ENCODE measurements at places on chromosomes 11 and 22.
A peak's percentile ranks its signal among the peaks of the same experiment; 100 is the strongest.

DNA sequence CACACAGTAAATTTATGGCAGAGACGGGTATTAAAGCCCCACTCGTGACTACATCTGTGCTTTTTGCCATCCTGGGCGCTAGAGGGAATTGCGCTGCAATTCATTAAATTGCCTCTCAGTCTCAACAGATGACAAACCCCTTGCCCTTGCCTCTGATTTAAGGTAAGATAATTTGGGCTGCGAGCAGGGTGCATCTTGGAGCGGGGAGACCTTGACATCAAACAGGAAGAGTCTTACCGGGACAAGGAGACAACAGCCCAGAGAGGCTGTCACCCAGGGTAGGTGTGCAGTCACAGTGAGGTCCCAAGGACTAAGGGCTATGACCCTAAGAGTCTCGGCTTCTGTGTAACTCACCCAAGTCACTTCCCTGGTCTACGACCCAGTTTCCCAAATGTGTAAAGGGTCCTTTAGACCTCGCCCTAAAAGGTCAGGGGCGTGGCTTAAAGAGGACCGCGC lies 449 bp upstream of the TOM1 start:
- no peak for DNase-seq

DNA sequence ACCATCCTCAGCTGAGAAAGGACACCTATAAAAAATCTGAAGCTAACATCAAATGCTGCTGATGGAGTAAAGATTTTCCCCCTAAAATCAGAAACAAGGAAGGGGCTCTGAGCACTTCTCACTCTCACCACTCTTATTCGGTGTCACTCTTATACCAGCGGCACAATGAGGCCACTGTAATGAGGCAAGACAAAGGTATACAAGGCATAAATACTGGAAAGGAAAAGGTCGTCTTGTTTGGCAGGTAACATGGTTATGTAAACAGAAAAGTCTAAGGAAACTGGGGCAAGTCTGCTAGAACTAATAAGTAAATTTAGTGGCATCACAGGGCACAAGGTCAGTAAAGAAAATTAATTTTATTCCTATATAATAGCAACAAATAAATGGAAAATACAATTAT lies 8.1 kb upstream of the MOB2 start:
- DNase-seq: no peak

DNA sequence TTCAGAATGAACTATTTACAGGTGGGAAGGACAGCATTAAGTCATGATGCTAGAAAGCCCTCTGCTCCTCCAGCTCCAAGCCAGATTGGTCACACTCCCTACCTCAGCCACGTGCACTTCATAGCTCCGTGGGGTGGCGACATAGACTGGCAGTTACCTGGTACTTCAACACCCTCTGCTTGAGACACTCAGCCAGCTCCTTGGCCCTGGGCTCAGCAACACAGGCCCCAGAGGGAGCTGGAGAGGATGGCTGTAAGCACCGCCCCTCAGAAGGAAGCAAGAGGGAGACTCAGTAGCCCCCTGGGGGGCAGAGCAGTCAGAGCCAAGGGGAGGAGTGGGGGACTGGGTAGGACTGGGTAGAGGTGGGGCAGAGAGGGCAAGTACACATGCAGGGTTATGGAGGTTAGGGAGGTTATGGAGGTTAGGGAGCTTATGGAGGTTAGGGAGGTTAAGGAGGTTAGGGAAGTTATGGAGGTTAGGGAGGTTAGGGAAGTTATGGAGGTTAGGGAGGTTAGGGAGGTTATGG lies 102.1 kb upstream of the BID start:
- DNase-seq: no peak

- peak; percentile 99 for DNase-seq
Measured at GRCh38 chr22:38802671-38803121, 8.8 kb upstream of the DNAL4 start.

- no peak for DNase-seq
Measured at GRCh38 chr11:72665911-72666472, 8.2 kb downstream of the PDE2A start.

GRCh38 chr11:119797123-119797611 lies 68.2 kb upstream of the NECTIN1 start:
- DNase-seq: no peak

DNA sequence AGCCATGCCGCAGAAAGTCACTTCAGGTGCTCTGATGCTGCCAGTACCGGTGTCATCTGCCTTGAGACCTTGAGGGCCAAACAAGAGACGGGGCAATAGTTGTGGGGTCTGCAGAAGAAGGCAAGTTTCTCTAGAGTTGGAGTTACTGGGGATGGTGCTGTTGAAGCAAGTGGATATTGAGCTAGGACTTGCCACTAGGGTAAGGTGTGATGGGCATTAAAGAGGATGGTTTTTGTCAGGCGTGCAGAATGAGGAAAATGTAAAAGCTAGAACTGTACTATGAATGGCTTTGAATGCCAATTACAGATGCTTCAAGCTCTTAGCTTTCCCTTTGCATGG lies 61.6 kb downstream of the TNRC6B start:
- no peak for DNase-seq

- no peak for DNase-seq
Measured at GRCh38 chr11:39461066-39461465, 1998.4 kb downstream of the LRRC4C start.

DNA sequence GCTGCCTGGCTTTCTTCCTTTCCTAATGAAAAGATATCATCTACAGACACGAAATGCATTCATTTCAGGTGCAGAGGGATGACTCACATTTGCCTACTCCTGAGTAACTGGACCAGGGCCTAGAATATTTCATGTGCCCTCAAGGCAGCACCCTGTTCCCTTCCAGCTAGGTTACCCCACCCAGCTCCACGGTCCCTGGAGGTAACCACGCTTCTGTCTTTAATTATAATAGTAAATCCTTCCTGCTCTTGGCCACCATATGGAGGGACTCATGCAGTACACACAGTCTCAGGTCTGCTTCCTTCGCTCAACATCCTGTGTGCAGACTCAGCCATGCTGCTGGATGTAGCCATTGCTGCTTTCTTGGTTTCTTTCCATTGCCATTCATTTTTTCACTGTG lies 22.3 kb downstream of the DHCR7 start:
- DNase-seq: no peak

GRCh38 chr22:27223317-27224177 lies 566.2 kb downstream of the MIAT start:
- no peak for DNase-seq

DNA sequence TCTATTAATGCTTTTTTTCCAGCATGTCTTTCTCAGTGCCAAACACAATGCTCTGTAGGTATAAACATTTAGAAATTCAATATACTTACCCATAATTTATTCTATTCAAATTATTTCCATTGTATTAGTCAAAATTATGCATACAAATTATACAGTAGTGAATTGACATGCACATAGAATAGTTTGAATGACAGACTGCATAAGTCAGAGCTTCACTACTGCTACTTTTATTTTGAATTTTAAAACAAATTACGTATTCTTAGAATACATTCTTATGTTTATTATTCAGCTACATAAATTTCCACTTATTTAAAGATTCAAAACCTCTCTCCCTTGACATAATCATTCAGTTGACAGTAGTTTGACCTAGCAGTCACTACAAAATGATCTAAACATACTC lies 808.0 kb upstream of the CCDC179 start:
- DNase-seq: no peak

- DNase-seq: no peak
Measured at GRCh38 chr11:28981381-28981780, 873.2 kb downstream of the METTL15 start.

DNA sequence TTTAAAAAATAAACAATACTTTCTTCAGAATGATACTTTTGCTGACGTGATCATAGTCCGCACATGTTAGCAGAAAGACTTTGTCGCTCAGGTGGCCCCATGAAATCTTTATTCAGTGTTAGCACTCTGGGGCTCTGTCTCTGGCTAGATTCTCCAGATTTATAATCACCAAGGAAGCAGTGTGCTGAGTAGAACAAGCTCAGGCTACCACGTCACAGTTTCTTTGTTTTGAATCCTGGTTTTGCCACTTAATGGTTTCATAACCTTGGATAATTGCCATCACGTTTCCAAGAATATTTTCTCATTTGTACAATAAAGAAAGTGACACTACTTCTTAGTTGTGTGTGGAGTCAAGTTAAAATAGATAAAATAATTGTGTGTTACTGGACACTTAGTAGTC lies 3.9 kb upstream of the MUC15 start:
- DNase-seq: no peak

- DNase-seq: no peak
Measured at GRCh38 chr11:64241241-64241490, 271 bp downstream of the FKBP2 start.

- no peak for DNase-seq
Measured at GRCh38 chr22:32409977-32410376, 2.1 kb downstream of the RTCB start.

DNA sequence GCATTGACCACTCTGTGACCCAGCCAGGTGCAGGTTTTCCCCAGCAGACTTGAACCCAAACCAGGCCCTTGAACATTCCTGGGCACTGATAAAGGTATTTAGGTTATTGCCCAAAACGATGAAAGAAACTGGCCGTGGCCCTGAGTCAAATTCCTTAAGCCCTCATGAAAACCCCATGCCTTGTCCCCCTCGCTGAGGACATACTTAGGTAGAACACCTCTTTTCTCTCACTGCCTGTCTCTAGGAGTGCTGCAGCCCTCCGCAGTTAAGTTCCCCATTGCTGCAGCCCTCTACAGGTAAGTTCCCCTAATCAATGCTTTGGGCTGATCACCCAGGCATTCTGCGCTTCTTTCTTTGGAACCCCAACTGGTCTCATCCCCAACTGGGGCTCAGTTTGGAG lies 961.6 kb downstream of the TBC1D22A start:
- no peak for DNase-seq

- no peak for DNase-seq
Measured at GRCh38 chr11:77959434-77959833, 35.0 kb downstream of the INTS4 start.

GRCh38 chr22:46256358-46256958 lies 6.4 kb upstream of the CDPF1 start:
- DNase-seq: no peak

GRCh38 chr11:125258291-125259032 lies 93.9 kb downstream of the PKNOX2 start:
- peak; percentile 12 for DNase-seq

DNA sequence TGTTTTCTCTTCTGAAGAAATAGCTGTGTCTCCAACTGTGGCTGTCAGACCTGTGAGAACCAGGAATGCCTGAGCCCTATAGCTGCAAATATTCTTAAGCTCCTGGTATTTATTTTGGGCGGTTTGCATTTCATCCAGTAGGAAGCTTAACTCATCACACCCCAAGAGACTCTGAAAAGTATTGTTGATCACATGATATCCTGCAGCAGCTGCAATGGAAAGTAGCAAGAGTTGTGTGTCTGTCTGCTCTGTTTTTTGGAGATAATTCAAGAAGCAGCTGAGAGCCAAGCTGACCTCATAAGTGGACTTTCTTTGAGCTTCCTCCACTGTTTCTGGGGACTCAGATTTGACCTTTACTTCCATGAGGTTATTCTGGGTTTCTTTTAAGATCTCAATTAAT lies 36.4 kb upstream of the MRPL17 start:
- no peak for DNase-seq

- no peak for DNase-seq
Measured at GRCh38 chr11:7548659-7549274, 35.0 kb downstream of the PPFIBP2 start.

GRCh38 chr11:10784232-10785145 lies 24.2 kb downstream of the EIF4G2 start:
- no peak for DNase-seq

DNA sequence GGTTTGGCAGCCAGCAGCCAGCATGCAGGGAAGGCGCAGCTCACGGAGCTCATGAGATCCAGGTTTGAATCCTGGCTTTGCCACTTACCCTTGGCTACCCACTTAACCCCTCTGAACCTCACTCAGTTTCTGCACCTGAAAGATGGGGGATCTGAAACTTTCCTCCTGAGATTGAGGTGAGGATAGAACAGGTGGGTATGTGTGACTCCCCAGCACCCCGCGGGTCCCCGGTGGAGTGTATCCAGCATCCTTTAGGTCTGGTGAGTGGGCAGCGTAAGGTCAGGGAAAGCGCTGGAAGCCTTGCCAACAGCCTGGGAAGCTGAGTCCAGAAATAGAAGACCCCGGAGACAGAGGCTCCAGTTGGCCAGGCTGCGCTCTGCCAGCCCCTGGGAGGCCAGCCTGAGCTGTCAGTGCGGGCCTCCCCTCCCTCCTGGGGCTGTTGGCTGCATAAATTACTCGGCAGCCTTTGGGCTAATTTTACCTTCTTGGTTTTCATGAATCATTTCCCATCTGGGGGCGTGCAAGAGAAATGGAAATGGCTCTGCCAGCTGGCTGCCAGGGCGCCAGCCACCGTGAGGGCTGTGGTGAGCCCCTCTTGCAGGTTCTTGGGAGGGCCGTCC lies 17.6 kb downstream of the PRDM11 start:
- no peak for DNase-seq

DNA sequence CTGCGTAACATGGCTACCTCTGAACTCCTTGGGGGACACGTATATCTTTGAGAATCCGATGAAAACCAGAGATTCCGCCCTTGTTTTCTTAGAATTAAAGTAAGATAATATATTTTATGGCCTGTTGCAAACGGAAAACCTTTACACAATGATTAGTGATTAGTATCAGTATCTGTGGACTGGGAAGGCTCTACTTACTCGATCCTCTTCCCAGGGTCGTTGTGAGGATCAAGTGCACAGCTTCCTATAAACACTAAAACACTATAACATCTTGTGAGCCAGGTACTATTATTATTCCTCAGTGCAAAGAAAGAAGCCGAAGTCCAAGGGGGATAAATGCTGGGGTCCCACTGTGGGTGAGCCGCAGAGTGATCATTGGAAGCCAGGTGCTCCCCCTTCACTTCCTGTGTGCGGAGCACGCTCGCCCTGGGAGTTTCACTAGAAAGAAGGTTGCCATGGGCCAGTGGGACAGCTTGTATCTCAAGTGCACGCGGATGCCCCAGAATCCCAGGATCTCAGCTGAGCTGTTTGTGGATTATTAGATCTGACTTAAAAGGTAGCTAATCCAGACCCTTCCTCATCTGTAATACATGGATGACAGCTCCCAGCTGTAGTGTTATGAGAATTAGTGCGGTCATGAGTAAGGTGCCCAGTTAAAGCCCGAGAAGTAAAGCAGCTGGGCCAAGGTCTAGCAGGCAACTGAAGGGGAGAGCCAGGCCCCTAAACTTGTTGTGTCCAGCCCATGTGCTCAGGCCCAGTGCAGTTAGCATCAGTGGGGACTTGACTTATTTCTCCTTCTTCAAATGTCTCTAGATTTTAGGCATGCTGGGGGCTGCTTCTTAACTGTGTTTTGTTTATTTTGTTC lies 839 bp downstream of the CBY1 start:
- DNase-seq: no peak

- DNase-seq: no peak
Measured at GRCh38 chr11:71084306-71085012, 167.9 kb downstream of the SHANK2 start.

GRCh38 chr22:36512333-36512732 lies 5.5 kb upstream of the FOXRED2 start:
- DNase-seq: no peak

DNA sequence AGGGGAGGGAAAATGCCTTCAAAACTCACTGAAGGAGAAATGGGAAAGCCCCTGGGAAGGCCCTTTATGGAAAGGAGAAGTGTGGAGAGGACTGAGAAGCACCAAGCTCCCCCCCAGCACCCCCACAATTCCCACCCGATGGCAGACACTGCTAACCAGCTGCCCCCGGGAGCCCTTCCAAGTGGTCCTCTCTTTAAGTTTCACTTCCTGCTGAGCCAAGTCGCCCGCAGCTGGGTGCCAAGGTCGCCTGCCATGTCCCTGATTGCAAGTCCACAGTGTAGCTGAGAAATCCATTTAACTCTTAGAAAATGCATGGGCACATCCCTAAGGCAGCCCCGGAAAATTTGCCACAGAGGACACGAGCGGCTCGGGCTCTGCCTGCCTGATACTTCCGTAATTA lies 68.2 kb downstream of the GALNT18 start:
- DNase-seq: no peak
